Adipocyte (in vitro differentiated cells): ENCODE measurements at places on chromosomes 3 and 15.

DNA sequence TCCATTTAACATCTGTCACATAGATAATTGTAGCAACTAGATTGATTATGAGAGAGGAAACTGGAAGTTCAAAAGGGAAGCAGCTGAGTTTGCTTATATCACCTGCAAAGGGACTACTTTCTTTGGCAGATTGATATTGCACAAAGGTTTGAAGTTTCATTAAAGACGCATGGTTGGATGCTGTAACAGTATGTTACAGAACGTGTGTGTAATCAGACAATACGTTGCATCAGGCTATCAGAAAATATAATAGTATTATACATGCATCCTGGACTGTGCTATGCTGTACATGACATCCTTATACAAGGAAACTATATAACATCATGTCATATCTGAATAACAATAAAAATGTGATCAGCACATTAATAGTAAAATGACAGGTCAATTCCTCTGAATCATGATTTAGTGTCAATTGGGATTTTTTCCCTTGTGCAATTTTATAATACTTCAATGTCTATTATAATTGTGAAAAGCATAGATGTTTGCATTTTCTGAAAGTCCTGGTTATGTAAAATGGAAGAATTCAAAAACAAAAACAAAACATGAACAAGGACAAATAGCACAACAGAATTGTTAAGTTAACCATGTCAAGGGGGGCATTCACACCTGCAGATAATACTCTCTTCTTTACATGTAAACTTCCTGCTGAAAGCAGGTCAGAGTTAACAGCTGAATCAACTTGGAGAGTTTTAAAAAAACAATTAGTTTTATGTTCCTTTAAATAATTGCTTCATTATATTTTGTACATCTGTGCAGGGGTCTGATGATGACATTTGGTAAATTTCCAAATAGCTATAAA lies 283.2 kb upstream of the KCNH8 start:
- DNase-seq = no peak

DNA sequence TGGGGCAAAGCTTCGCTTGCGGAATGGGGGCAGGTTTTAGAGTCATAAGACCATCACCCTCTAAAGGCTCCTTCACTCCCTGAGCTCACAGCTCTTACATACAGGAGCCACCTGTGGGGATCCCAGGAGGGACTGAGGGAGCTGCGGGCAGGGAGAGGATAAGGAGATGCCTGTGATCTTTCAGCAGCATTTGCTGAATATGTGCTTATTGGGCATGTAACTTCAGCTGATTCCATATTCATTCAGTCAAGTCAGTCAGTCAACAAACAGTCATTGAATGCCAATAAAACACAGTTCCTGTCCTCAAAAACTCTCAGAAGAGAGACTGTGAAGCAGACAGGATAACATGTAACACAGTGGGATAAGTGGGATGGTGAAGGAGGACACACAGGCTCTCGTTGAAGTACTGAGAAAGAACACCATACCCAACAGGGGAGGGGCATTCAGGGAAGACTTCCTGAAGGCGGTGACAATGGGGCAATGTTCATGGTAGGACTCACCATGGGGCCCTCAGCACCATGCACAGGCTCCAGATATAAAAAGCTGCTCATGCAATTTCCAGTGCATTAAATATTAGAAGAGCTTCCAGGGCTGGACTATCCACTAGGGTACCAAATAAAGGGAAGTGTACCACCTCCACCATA lies 240.9 kb downstream of the UACA start:
- no peak for DNase-seq

GRCh38 chr3:123335007-123335670 lies 113.8 kb downstream of the ADCY5 start:
- DNase-seq = no peak

- DNase-seq = peak; percentile 24
These were observed 28.1 kb upstream of the INSYN1 start for GRCh38 chr15:73781038-73781925.

GRCh38 chr3:52471371-52472238 lies 16.2 kb downstream of the NISCH start:
- DNase-seq = peak; percentile 70

- DNase-seq = no peak
These were observed 100.3 kb downstream of the HCN4 start for GRCh38 chr15:73268457-73268856.

GRCh38 chr3:31218082-31218481 lies 314.6 kb upstream of the STT3B start:
- no peak for DNase-seq

- DNase-seq = no peak
These were observed 42.4 kb downstream of the PCSK6 start for GRCh38 chr15:101447168-101447533.

- DNase-seq = peak; percentile 75
These were observed 40.9 kb upstream of the MRPL3 start for GRCh38 chr3:131543714-131544113.

- peak; percentile 88 for DNase-seq
These were observed 38.1 kb upstream of the LEKR1 start for GRCh38 chr3:156787926-156788663.

- no peak for DNase-seq
These were observed 19.2 kb upstream of the RPL14 start for GRCh38 chr3:40437889-40438288.

DNA sequence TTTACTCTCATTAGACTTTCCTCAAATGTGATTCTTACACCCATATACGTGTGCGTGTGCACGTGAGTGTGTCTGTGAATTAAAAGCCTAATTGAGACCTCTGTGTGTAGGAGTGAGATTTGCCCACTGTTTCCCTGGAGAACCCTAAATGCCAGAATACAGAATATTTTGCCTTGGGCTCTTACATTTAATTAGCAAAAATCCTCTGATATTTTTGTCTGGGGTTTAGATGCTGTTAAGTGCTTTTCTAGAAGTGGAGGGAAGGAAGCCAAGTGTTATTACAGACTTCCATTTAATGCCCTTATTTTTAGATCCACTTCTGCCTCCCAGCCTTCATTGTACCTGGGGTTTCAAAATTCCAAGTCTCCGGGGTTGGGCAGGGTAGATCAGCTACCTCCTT lies 17.8 kb downstream of the ZNF35 start:
- no peak for DNase-seq

DNA sequence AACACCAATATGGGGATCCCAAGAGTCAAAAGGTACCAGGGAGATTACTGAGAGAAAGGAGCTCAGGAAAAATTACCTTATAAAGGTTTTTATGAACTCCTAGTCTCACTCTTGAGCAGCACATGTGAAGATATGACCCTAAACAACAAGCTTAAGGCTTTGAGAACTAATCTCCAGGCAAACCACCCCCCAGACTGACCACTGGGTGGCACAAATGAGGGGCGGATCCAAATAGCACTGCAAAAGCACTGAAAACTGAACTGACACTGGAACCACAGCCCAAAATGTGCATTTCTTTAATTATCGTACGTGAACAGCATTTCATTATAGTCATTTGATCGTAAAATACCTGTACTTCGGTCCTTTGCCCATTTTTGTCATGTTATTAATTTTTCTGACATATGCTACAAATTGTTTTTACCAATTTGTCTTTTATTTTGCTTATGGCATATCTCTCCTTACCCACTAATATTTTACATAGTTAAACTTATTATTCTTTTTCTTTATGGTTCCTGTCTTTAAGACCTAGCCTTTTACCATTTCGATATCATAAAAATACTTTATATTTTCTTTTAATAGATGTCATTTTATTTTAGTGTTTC lies 31.5 kb upstream of the TFDP2 start:
- DNase-seq = peak; percentile 62

GRCh38 chr15:85646538-85647091 lies 148.1 kb downstream of the KLHL25 start:
- DNase-seq = no peak

DNA sequence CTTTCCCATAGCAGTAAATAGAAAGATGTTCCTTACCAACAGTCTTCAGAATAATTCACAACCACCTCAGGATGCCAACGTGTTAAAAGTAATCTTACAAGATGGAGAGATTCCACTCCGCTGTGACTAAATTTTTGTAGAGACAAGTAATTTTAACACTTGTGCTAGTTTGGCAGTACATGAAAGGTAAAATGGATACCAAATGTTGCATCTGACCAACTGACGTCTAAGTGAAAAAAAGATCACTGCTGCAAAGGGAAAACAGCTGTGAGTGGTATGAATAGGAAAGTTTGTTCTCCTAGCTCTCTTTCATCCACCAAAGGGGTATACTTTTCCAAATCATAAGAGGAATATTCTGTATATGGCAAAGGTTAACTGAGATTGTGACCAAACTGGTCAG lies 2.6 kb downstream of the SPG21 start:
- no peak for DNase-seq

DNA sequence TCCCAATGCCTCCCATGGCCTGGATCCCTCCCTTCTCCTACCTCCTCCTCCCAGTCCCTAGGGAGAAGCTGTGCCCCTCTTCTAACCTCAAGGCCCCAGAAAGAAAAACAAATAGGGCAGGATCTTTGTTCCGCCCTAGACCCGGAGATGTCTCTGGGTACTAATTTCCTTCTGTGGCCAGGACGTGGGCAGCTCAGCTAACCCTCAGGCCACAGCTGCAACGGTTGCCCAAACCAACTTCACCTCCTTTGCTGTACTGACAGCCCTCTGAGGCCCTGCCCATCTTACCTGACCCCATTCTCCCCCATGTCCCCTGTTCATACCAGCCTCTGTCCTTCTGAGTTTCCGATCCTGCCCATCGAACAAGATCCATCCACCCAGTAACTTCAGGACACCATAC lies 70.7 kb downstream of the SRGAP3 start:
- no peak for DNase-seq

GRCh38 chr15:92803852-92804609 lies 96.1 kb upstream of the CHD2 start:
- peak; percentile 99 for DNase-seq

GRCh38 chr3:132279030-132279429 lies 38.2 kb upstream of the ACP3 start:
- no peak for DNase-seq

DNA sequence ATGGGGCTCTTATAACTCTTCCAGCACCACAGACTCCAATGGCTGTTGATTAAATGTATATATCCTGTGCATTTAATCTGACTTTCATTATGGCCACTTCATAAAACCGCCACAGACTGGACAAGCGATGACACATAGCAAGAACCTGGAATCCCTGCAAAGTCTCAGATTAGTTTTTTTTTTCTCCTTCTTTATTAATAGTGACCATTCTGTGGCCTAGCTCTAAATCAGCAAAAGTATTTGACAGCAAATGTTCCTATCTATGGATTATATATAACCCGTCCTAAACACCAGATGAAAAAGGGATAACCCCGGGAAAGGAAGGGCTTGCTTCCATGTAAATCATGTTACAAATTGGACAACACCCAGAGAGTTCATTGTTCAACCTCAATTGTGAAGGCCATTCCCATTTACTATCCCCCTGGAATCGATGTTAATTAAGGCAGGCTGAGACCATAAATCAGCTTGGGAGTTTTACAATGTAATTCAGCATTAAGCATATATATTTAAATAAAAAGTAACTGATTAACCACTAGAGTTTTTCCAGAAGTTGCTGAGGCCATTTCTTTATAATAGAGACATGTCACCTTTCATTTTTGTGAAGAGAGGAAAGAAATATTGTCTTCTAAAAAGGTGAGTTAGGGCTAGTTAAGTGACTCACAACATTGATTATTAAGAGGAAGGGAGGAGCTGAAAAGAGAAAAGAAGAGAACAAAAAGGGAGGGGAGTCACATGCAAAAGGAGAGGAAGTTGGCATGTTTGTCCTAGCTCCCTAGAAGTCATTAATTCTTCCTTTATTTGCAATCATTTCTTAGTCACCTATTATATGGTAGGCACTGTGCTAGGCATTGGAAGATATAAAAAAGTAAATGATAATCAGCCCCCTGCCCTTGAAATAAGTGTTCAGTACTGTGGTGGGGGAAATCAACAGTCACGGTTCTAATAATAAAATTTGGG lies 26.2 kb downstream of the ALDH1A2 start:
- no peak for DNase-seq

DNA sequence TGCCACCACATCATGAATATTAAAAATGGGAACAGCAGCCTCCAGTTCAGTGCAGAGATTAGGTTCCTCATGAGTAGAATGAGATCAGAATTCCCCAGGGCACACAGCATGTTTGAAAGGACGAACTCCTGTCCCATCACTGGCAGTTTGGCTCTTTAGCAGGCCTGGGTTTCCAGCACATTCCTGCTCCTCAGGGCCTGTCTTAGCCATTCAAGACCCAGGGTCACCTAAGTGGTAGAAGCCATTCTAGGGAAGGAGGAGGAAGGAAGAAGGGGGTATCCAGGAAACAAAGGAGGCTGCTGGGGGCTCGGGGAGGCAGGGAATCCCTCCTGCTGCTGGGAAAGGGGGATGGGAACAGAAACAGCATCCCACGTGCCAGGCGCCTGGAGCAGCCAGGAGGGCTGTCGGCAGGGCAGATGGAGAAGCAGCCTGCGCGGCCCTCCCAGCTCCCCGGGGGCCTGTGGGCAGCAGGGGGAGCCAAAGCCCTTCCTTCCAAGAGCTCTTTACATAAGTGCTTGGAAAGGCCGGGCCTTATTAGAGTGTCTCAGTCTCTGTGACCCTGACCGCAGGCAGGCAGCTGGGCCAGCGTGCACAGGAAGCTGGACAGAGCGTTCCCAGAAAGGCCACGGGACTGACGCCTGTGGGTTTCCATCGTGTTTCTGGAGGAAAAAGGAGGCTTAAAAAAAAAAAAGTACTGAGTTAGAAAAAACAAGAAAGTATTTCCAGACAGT lies 24.7 kb downstream of the LOXL1 start:
- DNase-seq = peak; percentile 97

- DNase-seq = no peak
These were observed 292.0 kb upstream of the CCDC54 start for GRCh38 chr3:107085261-107085660.
